ENCODE measurements at places on chromosomes 1 and 21.

GRCh38 chr1:63936801-63937200 is 163.0 kb downstream of the ROR1 start:
- no peak for DNase-seq

GRCh38 chr1:217274416-217274815 is 356.5 kb downstream of the GPATCH2 start:
- DNase-seq, result no peak

DNA sequence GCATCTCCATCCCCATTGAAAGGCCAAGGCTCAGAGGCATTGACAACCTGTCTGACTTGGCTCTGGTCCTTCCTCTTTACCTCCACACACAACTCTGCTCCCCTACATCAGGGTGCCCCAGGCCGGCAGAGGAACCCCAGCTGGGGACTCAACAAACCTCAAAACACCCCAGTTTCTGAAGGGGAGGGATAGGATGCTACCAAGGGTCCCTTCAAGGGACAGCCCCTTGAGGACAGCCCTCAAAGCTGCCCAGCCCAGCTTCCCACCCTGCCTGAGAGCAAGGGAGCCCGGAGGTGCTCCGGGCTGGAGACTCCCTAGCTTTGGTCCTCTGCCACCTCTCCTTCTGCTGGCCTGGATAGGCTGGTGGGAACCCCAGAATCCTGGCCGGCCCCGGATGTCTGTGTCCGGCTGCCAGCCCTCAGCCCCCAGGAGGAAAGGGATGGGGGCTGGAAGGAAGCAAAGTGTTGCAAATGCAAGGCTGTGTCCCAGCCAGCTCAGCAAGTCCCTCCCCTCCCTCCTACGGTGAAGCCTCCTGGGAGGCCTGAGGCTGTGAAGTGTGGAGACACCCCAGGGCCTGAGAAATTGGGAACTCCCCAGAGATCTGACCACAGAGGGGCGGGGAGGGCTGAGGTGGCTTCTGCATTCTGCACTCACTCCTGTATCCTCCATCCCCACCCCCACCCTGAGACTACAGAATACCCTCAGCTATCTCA is 1.1 kb upstream of the MARCKSL1 start:
- no peak for DNase-seq

DNA sequence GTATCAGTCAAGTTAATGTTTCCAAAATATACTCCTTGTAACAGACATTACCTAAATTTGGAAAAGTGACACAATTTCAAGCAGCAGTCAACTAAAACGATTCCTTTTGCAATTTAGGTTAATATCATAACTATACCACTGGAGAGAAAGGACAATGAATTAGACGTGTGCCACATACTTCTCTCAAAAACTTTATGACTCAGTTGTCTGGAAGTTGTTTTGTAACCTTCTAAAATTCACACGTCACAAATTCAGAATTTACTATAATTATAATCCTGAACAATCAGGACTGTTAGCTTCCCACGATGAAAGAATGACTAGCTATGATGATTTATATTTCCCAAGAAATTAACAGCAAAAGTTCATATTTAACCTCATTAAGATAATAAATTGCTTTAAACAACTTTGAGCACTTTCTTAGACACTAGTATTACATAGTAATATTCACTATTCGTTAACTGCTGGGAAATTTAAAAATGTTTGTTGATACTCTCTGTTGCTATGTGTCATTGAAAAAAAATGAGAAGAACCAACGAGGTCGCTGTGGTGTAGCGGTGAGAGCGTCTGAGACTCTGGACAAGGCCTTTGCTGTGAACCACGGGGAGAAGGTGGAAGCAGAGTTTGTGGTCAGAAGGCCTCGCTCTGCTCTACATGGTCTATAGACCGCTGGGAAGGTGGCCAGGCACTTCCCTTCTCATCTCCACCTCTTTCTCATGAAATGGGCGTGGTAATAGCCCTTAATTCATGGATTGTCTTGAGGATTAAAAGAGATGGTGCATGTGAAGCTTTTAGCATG is 27.9 kb upstream of the BATF3 start:
- peak; percentile 13 for DNase-seq

GRCh38 chr1:206971029-206971655 is 882 bp upstream of the FCAMR start:
- no peak for DNase-seq

GRCh38 chr21:15850645-15851044 is 120.9 kb downstream of the USP25 start:
- DNase-seq, result no peak

- DNase-seq, result no peak
These were observed 3.7 kb upstream of the SLC2A5 start for GRCh38 chr1:9073143-9073542.

DNA sequence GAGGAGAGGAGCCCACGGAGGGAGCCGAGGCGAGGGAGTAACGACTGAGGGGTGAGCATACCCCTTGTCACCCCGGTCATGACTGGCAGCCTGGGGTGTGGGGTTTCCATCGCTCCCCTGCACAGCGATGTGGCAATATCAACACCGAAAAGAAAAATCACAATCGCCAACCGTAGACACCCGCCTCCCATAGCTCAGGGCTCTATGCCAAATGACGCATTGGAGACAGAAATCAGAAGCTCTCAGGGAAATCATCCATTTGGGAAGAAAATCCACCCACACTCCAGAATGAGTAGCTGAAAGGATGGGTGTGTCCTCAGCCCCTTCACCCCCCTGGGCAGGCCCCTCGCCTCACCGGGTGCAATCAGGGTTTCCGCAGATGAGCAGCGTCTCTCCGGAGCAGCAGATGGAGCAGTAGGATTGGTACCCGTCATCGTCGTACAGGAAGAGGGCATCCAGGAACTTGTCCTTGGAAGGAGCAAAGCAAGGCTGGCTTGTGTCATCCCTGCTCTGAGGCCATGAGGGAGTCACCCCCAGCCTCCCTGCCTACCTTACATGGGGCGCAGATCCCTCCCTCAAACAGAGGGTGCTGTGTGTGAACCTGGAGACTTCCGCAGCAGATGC is 2.5 kb downstream of the DNMT3L start:
- no peak for DNase-seq

- DNase-seq, result no peak
These were observed 1.3 kb downstream of the C1orf146 start for GRCh38 chr1:92219028-92219427.

DNA sequence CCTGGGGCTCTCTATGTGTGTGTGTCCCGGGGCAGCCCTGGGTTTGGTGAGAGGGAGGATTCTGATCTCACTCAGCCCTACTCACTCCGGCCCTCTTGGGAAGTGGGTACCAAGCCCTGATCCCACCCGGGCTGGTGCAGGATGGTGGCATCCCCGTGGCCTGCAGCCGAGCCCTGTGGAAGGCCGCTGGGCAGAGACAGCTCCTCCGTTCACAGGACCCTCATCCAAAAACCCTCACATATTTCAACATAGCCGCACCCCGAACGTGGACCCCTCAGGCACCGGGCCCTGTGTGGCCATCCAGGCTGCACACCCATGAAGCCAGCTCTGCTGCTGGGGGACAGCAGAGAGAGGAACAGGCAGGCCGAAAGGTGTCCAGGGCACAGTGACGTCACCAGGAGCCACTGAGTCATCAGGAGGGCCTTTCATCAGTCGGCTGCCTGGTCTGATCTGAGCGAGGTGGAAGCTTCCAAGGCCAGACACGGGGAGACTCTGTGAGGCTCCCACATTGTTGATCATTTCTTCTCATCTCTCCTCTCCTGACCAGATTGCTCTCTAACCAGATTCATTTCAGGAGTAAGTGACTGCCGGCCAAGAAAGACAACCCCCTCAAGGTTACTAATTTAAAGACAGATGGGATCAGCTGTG is 16.2 kb upstream of the GPR157 start:
- no peak for DNase-seq

DNA sequence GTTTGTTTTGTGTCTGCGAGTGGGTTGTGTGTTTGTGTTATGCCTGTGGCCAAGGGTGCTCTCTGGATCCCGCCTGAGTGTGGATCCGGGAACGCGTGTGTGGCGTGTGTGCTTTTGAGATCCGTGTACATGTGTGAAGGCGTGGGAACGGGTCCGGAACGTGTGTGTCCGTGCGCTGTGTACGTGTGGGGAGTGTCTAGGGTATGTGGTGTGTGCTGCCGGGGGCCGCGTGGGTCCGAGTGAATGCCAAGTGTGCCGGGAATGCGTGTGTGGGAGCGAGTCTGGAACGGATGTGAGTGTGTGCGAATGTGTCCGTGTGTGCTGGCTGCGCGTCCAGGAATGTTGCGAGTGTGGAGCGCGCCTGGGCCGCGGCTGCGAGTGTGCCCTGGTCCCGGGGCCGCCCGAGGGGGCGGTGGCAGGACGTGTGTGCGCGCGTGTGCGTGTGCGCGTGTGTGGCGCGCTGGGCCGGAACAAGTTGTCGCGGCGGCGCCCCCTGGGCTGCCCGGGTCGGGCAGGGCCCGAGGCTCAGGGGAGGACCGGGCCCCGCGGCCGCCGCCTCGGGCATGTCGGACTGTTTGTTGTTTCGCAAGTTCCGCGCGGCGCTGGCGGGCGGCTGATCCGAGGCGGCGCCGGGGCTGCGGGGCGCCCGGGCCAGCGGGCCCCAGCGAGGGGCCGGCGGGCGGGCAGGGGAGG is 953 bp downstream of the PTPRU start:
- no peak for DNase-seq

DNA sequence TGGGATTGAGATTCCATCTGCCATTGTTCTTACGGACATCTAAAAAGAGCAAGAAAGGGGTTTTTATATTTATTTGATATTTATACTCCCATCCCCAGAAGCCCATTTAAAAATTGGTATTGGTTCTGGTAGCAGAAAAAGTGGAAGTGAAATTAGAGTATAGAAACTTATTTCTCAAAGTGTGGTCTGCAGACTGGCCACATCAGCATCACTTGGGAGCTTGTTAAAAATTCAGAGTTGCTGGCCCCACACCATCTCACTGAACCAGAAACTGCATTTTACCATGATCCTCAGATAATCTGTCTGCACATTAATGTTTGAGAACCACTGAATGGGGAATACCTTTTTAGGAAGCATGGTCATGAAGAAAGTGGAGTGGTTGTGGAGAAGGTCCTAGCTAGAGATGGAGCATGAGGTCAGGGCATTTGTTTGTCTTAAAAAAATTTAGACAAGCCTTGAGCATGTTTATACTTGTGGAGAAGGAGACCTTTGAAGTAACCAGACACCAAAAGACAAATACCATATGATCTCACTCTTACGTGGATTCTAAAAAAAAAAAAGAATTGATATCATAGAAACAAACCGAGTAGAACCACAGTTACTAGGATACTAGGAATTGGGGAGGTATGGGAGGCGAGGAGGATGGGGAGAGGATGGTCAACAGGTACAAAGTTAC is 116.3 kb downstream of the ST6GALNAC3 start:
- no peak for DNase-seq

DNA sequence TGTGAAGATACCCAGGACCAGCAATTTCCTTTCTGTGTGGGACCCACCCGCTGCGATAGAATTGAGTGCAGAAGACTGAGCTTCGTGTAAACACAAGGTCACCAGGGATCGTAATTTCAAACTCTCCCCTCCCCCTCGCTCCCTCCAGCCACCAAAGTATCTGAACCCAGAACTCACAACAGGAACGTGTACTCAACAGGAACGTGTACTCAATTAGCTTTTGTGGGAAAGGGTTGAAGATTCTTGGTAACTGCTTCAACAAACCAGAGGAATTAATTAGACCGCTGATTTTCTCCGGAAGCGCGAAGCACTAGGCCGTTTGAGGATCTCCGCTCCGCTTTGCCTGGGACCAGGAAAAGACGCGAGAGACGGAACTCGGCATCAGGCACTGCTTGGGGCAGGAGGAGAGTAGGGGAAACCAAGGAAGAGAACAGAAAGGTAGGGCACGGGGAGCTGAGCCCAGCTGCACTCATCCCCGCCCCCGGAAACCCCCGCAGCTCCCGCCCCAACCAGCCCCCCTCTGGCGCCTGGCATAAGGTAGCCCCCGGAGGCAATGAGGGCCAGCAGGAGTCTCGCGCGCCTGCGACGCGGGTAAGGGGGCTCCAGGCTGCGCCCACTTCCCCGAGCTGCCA is 453 bp downstream of the DRAM2 start:
- DNase-seq, result peak; percentile 26

- no peak for DNase-seq
These were observed 570.2 kb upstream of the BEND5 start for GRCh38 chr1:49346767-49347349.

GRCh38 chr1:29319300-29320110 is 83.2 kb downstream of the PTPRU start:
- no peak for DNase-seq

Data from fibroblast of skin of left quadriceps (primary cell).